ENCODE measurements at places on chromosomes 3 and 15.

DNA sequence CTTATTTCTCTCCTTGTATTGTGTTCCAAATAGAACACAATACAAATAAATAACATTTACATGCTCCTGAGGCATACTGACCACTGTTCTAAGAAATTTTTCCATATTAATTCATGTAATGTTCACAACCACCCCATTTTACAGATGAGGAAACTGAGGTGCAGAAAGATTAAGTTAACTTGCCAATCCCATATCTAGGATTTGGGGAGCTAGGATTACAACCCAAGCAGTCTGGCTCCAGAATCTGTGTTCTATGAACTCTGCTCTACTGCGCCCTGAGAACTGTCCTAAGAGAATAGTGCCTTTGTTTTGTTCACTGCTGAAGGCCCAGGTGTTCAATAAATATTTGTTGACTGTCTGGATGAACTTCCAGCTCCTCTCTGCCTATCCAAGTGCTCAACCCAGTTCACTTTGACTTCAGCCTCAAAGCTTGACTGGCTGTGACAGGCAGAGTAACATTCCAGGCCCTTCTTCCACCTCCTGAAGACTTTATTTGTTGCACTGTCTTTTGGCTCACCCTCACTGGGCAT lies 3.1 kb downstream of the NEK10 start:
- DNase-seq = no peak

DNA sequence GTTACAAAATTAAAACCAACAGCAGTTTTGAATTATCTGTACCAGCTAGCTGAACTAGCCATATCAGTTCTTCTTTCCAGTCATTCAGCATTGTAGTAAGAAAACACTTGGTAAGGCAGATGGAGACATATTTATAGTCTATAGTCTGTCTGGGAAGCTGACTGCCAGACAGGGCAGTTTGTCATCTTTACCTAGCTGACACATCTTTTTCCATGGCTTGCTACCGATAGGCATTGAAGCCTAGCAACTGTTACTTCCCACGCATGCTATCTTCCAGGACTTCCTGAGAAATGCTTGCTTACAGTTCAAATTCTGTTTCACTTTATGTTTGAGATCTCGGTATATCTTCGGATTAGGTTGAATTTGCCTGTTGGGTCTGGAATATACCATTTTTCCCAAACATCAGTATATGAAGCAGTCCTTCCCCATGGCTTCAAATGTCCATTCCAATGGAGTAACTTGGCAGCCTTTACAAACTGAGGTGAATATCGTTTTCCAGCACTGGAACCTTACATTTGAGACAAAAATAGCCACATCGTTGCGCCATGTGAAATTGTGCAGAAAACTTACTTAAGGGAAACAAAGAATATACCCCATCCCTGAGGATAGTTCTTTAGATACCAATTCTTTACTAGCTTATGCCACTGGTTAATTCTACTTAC lies 8.8 kb downstream of the GNL3 start:
- no peak for DNase-seq

DNA sequence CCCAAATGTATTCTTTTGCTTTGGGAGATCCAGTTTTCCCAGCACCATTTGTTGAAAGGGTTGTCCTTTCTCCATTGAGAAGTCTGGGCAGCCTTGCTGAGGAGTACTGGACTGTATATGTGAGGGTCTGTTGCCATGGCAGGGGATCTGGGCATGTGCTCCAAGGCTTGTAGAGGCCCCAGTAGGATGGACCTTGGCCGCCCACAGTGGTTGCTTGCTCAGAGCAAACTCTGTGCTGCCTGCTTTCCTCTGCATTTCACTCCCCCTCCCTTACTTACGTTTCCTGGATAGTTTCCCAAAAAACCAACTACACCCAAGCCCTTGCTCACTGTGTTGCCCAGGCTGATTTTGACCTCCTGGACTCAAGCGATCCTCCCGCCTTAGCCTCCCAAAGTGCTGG lies 97.2 kb upstream of the PRR23E start:
- DNase-seq = no peak

- DNase-seq = no peak
Measured at GRCh38 chr3:107416886-107417285, 39.6 kb downstream of the CCDC54 start.

DNA sequence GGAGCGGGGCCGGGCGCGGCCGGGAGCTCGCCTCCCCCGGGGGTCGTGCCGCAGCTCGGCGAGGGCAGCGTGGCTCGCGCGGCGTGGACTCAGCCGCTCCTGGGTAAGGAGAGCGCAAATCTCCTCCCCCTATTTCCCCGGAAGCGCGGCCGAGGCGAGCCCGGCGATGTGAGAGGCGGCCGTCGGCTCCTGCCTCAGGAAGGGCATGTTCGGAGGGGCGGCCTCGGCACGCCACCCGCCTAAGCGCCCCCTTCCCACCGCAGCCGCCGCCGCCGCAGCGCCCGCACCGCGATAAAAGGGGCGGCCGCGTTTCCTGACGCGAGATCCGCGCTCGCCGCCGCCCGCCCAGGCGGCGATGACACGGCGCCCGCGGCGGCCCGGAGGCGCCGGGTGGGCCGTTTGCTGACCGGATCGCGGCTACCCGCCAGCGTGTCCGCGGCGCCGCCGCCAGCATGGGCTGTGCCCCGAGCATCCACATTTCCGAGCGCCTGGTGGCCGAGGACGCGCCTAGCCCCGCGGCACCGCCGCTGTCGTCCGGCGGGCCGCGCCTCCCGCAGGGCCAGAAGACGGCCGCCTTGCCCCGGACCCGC lies at the start of gene PDE8A:
TSS of gene PDE8A (plus strand) at position 146 of the 590 bp plus-strand sequence. CDS start at position 453, 307 bp downstream.
- DNase-seq = no peak

- DNase-seq = no peak
Measured at GRCh38 chr3:66980791-66981190, 17.3 kb upstream of the KBTBD8 start.

DNA sequence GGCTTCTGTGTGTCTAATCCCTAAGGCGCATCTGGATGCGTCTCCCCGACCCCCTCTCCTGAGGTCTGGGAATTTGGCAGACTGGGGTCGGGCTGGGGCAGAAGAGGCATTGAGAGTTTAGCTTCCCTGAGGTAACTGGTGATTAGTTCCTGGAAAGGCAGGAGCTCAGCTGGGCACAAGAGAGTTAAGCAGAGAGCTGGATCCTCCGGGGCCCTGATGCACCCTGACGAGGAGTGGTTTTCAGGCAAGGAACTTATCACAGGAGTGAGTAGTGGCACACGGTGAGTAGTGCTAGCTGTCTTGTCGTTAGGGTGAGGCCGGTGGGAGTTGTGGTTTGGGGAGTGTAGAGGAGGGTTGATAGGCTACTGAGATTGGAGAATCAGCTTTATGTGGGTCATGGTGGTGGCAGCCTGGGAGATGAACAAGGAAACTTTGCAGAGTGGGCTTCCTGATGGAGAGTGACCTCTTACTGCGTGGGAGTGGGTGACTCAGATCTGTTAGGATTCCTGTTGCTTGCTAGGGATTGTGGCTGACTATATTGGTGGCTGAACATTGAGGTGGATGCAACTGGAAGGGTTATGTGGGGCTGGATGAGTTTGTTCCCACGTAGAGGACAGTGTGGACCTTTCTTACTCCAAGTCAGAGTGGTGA lies 897 bp downstream of the RAD54L2 start:
- DNase-seq = no peak

DNA sequence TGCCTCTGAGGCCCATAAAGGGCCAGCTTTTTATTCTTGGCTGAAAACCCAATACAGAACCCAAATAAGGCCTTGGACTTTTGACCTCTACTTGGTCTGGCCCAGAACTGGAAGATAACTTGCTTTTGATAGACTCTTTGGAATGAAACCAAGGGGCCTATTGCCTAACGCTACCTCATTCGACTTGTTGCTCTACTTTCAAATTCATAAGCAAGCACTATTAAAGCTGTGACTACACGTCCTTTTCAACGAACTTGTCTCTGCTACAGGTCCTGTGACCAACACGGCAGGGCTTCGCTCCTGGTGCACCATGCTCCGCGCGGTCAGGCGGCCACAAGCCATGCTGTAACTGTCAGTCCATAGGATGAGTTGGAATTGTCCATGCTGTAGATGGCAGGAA lies 385.4 kb downstream of the MFSD1 start:
- DNase-seq = no peak

DNA sequence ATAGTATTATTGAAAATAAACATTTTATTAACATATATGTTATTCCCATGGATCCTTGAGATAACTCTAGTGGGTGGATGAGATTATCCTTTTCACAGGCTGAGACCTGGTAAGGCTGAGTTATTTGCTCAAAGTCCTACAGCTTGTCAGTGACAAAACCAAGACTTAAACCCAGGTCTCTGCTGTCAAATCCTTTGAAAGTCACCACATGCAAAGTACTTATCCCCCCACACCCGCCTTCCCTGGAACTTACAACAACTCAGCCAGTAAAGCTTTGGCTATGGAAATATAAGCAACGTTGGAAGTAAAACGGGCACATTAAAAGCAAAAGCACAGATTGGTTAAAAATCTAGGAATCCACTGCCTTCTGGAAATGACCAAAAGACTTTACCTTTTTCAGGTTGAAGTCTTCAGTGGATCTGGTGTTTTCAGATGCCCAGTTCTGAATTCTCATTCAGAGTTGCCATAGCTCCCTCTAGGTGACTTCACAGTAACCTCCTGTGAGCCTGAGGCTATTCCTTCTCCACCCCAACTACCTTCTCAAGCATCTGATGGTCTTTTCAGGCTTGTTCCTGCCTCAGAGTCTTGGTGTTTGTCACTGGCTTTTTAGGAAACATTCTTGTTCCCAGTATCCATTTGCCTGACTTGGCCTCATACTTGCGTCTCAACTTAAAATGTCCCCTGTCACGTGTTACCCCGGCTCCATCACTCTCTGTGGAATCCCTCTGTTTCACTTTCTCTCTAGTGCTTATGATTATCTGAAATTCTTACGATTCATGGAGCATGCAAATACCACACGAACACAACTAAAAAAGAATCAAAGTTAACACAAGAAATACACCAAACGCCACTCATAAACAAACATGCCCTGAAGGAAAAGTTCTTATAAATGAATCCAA lies 131.2 kb downstream of the MAGI1 start:
- no peak for DNase-seq

- DNase-seq = no peak
Measured at GRCh38 chr15:33138000-33138399, 56.5 kb downstream of the FMN1 start.

GRCh38 chr3:10609134-10609533 lies 103.7 kb upstream of the ATP2B2 start:
- DNase-seq = no peak

DNA sequence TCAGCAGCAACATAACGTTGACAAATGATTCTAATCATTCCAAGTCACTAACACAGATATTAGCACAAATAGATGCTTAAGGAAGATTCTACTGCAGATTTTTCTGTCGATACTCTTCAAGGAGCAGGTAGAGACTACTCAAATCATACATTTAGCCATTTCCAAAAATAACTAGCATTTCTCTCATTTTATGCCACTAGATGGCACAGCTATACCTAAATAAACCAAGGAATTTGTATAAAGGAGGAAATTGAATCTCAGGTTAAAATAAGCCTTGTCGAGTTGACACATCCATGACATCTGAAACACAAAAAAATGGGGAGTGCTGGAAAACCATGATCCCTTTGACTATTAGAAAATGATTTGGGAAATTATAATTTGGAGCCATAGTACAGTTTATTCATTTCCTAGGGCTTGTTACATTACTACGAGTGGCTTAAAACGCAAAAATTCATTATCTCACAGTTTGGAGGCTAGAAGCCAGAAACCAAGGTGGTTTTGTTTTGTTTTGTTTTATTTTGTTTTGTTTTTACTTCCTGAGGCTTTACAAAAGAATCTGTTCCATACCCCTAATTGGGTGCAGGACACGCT lies 59.5 kb upstream of the STRIT1 start:
- no peak for DNase-seq

DNA sequence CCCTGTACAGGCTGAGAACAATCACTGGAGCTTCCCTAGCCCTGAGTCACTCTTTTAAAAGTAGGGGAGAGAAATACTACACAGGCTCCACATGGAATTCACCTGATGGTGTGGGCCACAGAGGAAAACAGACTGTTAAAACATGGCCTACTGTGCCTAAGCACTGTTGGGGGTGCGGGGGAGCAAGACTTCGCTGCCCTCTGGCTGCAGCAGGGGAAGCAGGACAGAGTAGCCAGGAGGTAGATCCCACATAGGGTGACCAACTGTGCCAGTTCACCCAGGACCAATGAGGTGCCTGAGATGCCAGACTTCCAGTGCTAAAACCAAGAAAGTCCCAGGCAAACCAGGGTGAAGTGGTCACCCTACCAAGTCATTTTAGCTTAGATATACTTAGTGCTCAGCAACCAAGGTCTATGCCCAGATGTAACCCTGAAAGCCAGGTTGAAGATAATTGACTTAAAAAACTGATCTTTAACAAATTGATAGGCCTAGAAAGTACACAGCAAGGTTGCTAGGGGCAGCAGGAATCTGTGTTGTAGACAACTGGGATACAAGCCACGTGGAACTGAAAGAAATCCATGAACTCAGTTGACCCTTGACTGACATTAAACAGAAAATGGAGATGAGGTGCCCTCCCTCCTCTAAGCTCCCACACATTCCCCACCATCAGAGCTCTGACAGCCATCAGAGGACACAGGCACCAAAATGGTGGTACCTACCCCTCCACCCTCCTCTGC lies 344.2 kb upstream of the PPP2R3A start:
- DNase-seq = no peak

- no peak for DNase-seq
Measured at GRCh38 chr15:41981371-41982132, 9.2 kb upstream of the EHD4 start.

DNA sequence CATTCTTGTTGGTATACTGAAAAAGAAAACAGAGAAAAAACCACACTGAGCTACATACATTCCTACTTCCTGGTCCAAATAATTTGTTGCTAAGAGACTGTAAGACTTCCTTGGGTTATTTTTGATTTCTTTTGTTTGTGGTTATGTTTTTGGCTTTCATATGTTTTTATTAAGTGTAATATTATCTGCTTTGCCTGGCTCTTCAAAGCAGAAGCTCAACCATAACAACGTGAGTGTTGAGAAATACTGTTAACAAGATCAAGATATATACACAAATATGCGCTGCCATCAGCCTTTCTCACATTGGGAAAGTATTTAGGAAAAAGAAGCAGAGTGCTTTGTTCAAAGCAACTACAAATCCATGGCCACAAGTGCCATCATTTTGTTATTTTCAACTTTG lies 556.2 kb upstream of the CBLB start:
- DNase-seq = no peak
